AG04449 (cell line): ENCODE measurements at places on chromosomes 7 and 10.

GRCh38 chr7:108409146-108409545, 47.1 kb downstream of the NRCAM start:
- no peak for DNase-seq

- no peak for DNase-seq
Observed at GRCh38 chr10:110278562-110279406, 25.9 kb downstream of the SMNDC1 start.

DNA sequence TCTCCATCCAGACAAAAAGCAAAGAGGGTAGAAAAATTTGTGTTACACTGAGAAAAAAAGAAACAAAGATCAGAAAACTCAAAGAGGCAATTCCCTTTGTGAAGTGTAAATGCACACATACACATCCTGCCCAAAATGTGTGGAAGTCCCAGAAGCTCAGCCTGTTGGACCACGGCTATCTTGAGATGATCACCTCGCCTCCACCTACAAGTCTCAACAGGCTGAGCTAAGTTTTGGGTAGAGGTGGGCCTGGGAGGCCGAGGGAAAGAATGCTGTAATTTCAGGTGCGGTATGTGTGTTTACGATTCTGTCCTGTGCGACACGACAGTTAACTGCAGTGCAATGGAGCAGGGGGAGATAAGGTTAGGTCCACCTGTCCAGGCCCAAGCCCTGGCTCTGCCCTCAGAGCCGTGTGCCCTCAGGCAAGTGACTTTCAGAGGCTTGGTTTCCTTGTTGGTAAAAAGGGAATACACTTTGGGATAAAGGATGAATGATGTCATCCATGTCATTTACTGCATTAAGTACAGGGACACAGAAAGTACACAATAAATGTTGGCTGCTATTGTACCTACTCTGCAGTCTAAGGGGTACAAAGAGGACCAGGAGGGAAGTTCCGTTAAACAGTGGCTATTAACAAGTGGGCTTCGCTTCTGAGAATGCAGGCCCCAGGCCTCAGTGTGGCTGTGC, 67.3 kb downstream of the AFAP1L2 start:
- DNase-seq, result no peak

DNA sequence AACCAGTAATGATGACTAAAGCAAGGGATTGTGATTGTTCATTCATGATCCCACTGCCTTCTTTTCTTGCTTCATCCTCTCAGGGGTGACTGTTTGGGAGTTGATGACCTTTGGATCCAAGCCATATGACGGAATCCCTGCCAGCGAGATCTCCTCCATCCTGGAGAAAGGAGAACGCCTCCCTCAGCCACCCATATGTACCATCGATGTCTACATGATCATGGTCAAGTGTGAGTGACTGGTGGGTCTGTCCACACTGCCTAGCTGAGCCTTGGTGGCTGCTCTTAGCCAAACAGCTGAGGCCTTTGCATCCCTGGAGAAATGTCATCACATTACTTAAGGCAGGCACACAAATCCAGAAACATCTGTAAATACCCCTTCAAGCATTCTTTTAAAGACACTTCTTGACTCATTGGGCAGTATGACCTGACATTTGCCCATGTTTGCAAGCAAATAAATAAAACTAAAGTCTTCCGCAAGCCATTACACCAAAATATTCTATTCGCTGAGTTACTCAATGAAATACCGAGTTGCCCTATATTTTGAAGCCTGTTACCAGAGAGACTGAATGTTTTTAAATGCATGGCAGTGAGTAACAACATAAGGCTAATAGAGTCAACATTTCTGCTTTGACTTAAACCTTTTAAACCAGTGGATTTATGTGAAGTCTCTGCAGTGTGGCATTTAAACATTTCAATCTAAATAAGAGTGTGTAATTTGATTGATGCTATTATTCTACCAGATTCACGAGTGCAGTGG, 166.3 kb upstream of the LANCL2 start:
- no peak for DNase-seq

DNA sequence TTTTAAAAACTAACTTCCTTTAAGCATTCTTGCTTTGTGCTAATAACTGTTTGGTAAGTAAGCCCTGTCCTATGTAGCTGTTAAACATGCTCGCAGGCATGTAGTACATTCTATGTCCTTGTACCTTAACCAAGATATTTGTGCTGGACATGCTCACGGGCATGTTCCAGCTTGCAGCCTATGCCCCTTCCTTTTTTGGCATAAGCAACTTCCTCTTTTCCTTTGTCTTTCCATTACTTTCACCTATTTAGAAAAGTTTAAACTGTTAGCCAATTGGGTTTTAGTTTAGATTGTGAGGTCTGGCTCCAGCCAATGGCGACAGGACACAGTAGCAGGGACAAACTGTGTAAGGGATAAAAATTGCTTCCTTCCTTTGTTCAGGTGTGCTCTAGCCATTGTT, 14.4 kb upstream of the APBB1IP start:
- no peak for DNase-seq
